ENCODE measurements at places on chromosomes 16 and 17.

GRCh38 chr16:19817122-19817521 is 67.5 kb downstream of the GPRC5B start:
- DNase-seq: no peak

DNA sequence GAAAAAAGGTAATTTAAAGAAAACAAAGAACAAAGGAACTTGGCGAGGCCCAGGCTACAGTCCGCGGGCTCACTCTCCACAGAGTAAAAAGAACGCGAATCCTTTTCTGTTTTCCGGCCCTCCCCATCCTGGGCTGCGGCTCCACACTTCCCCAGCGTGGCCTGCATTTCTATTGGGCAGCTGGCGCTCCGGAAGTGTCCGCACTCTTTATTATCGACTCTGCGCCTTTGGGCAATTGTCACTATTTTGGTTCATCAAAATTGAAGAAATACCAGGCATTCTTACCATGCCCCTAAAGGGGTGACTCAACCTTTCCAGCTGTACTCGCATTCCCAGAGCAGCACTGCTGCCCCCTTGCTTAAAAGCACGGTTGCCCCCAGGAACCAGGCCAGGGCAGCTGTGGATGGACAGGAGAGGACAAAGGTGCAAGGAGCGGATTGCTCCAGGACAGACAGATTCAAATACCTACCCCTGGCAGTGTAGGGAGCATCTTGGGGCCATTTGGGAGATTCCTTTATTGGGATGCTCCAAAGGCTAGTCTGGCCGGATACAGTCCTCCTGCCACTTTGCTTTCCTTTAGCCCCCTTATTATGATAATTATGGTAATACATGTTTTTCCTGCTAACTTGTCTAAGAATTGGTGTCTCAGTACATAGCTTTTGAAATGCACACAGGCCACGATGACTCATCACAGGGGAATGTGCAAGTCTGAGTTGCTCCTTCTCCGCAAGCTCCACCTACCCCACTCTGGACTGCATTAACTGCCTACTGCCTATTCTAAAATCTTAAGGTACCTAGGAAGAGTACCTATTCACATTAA is 985 bp upstream of the SLFN12 start:
- peak; percentile 88 for DNase-seq

- no peak for DNase-seq
Measured at GRCh38 chr17:77002103-77003045, 134.2 kb downstream of the MGAT5B start.

GRCh38 chr17:64291268-64291851 is 28.3 kb upstream of the TEX2 start:
- peak; percentile 20 for DNase-seq

DNA sequence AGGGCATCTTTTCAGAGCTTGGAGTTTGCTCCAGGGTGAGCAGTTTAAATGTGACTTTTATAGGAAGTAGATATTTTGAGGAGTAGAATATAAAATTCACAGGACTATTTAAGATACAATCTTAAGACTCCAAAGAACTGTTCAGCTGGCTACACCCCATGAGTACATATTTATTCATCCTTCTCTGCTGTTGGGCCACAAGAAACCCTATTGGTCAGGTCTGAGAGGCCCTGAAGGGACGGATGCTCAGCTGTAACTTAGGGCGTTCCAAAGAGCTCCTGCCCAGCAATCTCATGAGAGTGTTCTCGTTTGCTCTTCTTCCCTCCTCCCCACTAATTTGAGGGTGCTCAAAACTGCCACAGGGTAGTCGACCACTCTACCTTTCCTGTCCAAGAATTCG is 7.3 kb downstream of the ST6GALNAC2 start:
- DNase-seq: no peak

DNA sequence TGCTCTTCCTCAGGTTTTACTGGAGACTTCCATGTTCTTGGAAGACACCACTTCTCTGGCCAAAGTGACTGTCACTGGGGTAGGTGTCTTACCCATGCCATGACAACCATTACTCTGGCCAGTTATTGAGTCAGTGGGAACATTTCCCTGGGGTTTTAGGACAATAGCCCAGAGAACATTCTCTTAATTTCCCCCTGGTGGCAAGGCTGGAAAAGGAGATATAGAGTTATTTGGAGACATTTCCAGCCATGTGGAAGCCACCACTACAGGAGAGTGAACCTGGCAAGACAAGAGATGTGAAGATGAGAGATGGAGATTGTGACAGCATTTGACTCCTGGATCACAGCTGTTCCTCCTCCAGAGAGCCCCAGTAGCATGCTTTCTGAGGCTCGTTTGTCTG is 106.2 kb downstream of the CDK5R1 start:
- DNase-seq: no peak

GRCh38 chr16:22813948-22814710 is at the start of gene HS3ST2:
Gene HS3ST2 (plus strand): TSS chr16:22814162. CDS start chr16:22814611, 449 bp downstream.
- peak; percentile 12 for DNase-seq

GRCh38 chr16:49578018-49578417 is 204.4 kb downstream of the C16orf78 start:
- no peak for DNase-seq

DNA sequence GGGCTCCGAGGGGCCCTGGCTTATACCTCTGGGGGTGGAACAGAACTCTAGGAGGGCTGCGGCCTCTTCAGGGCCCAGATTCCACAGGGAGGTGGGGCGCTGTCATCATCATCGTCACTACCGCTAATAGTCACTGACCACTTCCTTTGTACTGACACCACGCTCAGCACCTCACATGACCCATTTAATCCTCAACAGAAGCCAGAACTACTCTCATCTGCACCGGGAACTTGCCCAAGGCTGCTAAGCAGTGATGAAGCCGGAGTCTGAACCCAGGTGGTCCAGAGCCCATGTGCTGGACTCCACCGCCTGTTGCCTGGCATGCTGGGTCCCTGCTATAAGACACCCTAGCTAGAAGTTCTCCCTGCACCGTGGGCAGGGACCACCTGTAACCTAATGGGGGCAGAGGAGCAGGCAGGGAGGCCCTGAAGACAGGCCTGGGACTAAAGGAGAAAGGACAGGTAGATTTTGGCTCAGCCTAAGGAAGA is 12.0 kb downstream of the UNC13D start:
- DNase-seq: no peak

- no peak for DNase-seq
Measured at GRCh38 chr17:40915721-40916256, 21.7 kb downstream of the KRT23 start.

DNA sequence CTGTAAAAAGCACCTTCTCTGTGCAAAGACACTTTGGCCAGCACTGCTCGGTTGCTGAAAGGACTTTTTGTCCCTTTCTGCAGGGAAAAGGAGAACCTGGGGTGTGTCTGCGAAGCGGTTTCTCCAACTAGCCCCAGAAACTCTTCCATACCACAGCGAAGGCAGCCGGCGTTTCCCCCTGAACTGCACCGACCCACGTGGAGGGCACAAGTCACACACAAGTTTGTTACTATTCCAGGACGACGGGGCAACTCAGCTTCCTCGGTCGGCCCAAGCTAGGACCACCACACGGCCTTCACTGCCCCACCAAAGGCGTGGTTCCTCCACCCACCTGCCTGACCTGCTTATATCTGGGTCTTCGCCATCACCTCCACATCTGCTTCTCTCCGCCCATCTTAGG is 1.9 kb downstream of the RTN4RL1 start:
- no peak for DNase-seq

GRCh38 chr16:67546761-67547422 is 15.4 kb upstream of the CTCF start:
- DNase-seq: peak; percentile 82

- no peak for DNase-seq
Measured at GRCh38 chr17:10435096-10435495, 13.3 kb upstream of the MYH8 start.

DNA sequence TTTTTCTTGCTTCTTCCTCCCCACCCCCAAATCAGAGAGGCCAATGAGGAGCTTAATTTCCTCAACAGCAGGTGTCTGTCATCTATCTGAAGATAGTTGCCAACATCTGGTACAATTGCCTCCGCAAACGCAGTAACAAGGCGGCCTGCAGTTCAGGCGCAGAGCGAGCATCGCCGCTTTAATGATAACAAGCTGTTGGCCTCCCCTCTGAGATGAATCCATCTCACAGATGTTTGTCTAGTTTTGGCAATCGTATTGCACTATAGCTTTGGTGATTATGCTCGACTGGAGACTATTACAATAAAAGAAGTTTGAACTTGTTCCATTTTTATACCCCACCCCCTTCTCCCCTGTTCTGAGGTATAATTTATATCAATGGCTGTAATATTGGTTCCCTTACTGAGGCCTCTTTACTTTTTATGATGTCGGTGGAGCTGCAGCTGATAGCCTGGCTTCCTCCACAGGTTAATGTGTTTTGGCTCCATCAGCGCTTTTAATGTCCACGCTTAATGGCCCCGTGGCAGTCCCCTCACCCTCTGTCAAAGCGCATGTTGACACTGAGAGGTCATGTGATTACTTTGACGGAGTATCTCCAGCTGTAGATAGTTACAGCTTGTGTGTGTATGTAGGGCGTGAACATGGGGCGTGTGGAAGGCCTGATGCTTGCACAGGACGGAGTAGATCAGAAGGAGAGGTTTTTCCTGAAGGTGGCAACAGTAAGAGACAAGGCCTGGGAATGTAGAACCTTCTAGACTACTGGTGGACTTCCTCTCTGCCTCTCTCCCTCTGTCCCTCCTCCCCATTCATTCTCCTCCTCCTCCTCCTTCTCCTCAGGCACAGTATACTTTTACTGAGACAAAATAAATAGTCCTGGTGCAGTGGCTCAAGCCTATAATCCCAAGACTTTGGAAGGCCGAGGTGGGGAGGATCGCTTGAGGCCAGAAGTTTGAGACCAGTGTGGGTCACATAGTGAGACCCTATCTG is 164.7 kb downstream of the MSI2 start:
- DNase-seq: peak; percentile 82

DNA sequence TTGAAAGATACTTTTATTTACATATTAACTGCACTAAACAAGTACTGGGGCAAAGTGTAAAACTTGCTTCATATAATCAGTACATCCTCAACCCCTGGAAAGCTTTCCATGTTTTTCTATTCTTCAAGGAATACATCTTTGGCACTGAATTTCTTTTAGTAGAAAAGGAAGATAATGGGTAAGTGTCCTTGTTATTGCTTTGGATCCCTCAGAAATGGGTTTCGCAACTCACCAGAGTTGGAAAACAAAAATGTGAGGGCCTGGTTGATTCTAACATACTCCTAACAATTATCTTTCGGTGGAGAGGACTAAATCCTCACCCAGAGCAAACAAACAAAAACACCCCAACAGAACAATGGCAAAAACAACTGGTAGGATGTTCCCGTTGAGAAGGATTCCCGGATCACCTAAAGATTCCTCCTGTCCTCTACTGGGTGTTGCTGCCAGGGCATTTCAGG is 120.4 kb downstream of the PARN start:
- no peak for DNase-seq

DNA sequence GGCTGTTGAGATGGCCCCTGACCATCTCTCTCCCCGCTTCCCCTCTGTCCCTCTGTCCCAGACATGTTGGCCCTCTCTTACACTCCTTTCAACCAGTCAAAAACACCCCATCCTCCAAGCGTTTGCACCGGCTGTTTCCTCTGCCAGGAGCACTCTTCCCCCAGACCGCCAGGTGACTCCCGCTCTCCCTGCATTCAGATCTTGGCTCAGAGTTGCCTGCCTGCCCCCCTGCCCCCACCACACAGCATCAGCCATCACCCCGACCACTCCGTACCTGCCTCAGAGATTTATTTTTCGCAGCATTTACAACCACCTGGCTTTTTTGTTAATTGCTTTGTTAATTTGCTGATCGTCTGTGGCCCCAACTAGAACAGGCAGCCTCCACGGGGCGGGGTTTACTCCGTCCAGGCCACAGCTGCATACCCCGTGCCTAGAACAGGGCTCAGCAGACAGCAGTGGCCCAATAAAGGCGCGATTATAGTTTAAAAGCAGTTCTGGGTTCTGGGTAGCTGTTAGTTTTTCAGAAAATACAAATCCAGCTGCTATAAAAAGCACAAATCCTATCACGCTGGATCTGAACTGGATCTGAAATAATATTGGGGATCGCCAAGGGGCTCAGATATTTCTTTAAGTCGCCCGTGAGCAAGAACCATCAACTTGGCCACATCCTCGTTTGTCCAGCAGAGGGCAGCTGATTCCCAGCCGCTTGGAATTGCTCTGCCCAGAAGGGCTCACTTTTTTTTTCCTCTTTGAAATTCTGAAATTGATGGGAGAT is 173.6 kb downstream of the IRF8 start:
- DNase-seq: peak; percentile 76

Measured in common myeloid progenitor, CD34-positive (primary cell).